Choroid plexus epithelial cell (primary cell): ENCODE measurements at places on chromosomes 4 and X.

DNA sequence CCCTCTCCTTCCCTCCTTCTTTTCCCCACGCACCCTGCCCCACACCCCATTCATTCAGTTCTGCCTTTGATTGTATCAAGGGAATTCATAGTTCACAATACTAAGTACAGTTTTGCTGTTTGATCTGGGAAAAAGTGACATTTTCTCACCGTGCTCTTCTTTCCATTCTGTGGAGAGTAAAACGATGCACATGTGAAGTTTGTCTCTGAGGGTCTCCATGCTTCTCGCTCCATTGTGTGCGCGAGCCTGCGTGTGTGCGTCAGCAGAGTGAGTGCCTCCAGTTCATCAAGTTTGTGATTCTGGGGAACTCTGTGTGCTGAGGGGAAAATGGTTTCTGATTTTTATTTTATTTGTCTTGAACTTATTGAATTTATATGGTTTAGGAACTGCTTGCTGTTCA is 1.9 kb downstream of the STK26 start:
- DNase-seq = no peak

GRCh38 chr4:74546057-74546456 is 101.1 kb downstream of the AREG start:
- peak; percentile 81 for DNase-seq

DNA sequence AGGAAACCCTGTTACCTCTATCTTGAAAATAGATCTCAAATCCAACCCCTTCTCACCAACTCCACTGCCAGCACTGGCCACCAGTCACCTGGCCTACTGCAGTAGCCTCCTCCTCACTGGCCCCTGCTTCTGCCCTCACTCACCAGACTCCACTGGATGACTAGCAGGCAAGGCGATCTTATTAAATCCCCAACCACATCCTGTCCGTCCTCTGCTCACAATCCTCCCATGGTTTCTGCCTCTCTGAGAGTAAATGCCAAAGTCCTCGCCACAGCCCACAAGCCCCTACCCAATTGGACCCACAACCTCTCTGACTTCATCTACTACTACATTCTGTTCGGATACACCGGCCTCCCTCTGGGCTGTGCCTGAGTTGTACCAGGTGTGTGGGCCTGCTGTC is 5.4 kb upstream of the PIM2 start:
- DNase-seq = no peak

GRCh38 chr4:24809376-24809775 is 14.0 kb downstream of the SOD3 start:
- DNase-seq = peak; percentile 17

DNA sequence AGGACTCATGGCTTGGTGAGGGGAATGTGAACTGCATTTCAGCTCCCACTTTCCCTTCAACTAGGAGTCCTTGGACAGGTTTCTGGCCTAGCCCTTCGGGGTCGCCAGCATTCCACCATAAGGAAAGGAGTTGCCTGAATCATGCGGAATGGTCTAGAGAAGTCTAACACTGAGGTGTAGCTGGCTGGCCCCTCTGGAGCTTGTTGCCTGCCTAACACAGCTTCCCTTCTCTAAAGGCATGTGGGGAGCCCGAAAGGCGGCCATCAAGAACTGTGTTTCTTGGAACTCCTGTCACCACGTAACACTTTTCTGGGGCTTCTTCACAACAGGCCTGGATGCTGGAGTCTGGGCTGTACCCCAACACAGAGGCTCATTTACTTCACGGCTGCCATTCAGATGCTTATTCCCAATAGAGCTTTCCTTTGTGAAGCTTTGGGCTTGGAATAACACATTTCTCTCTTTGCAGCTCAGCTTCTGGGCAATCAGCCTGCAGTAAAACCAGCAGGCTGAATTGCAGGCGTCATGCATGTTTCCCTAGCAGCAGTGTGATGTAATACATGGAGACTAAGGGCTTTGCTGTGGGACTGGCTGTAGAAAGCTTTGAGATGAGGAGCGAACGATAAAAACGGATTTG is 5.4 kb downstream of the GABRQ start:
- DNase-seq = no peak

DNA sequence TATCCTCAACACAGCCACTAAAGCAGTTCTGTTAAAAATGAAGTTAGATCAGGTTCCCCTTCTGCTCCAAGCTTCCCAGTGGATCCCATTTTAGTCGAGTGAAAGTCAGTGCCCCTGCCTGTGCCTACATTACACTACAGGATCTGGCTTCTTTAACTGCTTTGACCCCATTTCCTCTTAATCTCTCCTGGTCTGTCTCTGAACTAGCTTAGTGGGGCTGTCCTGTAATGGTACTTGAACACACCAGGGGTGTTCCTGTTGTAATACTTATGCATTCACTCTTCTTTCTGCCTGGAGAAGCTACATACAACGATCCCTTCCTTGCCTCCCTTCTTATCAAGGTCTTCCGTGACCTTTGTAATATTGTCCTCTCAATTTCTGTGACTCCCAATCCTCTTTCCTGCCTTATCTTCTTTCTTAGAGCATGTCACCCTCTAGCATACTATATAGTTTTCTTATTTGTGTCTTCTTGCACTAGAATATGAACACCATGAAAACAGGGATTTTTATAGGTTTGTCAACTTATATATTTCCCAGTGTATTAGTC is 16.7 kb downstream of the ARSJ start:
- DNase-seq = no peak

- peak; percentile 49 for DNase-seq
Observed at GRCh38 chrX:119062750-119063374, 9.9 kb upstream of the CT47C1 start.

GRCh38 chr4:16720761-16721160 is 177.7 kb downstream of the LDB2 start:
- no peak for DNase-seq

GRCh38 chr4:41213625-41214135 is 662 bp downstream of the APBB2 start:
- DNase-seq = no peak

DNA sequence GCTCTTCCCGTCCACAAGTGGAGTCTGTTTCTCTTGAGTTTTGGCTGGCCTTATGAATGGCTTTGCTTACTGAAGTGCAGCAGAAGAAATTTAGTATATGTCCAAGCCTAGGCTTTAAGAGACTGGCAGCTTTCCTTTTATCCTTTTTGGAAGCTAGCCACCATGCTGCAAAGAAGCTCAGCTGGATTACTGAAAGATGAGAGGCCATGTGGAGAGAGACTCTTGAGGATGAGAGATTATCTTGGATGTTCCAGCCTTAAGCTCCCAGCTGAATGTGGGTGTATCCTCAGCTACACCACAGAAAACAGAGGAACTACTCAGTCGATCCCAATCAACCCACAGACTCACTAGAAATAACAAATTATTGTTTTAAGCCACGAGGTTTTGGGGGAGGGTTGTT is 12.5 kb downstream of the CCNG2 start:
- DNase-seq = peak; percentile 23

DNA sequence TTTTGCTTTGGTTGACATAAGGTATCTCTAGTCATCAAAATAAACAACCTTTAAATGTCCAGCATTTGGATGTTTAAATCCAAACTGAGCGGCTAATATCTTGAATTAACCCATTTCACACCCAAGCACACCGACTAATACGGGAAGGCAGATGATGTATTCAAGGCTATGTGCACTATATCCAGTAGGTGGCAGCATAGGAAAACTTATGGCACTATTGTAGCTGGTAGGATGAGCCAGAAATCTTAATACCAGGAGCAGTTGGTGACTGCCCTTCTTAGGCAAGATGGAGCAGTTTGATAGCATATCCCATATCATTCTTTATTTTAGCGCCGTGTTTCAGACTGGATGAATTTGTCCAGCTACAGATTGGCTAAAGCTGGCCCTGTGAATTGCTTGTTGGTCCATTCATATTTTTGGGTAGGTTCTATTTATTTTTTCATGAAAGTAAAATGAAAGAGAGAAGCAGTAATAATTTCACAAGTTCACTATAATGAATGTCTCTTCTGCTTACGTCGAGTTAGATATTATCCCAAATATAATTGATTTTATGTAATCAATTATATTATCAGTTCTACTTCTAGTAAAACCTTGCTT is 24.4 kb downstream of the UCHL1 start:
- peak; percentile 90 for DNase-seq

DNA sequence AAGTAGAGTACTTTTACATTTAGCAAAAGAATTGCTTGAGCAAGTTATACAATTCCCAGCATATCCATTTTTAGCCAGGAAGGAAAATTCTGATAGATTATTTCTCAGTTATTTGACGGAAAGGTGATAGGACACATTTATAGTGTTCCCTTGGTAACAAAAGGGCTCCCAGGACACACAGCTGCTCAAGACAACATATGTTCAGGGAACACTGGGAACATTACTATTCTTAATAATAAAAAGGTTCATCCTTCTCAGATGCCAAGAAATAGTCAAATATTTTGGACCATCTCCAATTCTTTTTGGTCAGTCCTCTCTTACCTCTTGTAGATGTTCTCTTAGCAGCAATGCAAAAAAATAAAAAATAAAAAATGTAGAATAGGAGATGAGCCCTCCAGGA is 66.8 kb upstream of the SMAD1 start:
- DNase-seq = no peak

GRCh38 chr4:70700712-70701111 is 12.4 kb downstream of the UTP3 start:
- DNase-seq = no peak

GRCh38 chr4:72553540-72554337 is 15.3 kb downstream of the ADAMTS3 start:
- DNase-seq = no peak

DNA sequence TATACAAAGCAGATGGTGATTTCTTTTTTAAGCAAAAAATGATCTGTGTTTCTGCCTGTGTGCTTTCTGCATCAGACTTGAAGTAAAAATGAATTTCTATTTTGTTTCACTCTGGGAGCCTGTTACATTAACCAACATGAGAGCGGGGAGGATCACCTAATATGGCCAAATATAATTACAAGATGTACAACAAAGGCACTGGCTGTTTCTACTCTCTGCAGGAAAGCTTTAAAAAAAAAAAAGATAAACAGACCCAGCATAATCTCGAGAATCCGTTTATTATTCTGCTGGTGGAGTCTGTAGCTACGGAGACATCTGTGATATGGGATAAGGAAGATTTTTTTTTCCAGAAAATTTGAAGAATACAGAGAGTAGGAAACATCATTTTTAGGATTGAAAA is 103.6 kb downstream of the COMMD8 start:
- no peak for DNase-seq

DNA sequence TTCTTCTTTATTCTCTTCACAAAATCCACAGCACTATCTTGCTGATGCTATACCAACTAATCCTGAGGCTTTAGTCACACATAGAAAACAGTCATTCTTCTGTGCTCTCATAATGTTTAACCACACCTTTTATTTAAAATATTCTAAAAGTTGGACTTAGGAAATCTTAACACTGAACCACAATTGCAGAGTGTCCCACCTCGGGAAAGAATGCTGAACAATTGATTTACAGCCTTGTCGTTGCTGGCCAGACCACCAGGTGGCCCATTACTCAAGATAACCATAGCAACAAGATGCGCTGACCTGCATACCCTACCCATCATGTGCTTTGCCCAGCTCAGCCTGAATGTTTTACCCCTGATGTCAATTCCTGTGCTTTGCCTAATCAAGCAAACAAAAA is 100.8 kb downstream of the ARSJ start:
- peak; percentile 62 for DNase-seq

- DNase-seq = peak; percentile 16
Observed at GRCh38 chr4:20532116-20532790, 168.0 kb upstream of the PACRGL start.

GRCh38 chrX:101602077-101602476 is 15.7 kb downstream of the ARMCX6 start:
- peak; percentile 9 for DNase-seq

DNA sequence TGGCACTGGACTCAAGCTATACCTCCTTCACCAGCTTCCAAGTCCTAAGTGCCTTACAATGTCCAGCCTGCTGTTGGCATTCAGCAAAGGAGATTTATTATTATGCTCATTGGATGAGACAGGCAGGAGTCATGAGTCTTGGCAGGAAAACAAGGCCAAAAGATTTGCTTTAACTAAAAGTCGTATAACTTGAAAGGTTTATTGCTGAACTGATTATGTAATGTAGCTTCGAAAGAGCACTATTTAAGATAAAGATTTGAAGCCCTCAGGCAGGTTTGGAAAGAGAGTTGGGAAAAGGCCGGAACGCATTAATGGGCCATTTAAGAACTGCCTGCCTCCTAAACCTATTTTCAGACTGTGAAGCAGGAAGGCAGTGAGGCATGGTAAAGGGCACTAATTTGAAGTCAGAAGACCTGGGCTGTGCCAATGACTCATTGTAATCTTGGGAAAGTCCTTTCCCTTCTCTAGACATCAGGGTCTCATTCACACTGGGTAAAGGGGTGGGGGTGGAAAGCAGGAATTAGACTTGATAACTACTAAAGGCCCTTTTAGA is 280.5 kb upstream of the EDA2R start:
- DNase-seq = no peak

GRCh38 chr4:94757192-94758140 is at the start of gene BMPR1B:
Gene BMPR1B (plus strand): TSS chr4:94757955. CDS start chr4:95104425, 346,470 bp downstream.
- DNase-seq = peak; percentile 74

DNA sequence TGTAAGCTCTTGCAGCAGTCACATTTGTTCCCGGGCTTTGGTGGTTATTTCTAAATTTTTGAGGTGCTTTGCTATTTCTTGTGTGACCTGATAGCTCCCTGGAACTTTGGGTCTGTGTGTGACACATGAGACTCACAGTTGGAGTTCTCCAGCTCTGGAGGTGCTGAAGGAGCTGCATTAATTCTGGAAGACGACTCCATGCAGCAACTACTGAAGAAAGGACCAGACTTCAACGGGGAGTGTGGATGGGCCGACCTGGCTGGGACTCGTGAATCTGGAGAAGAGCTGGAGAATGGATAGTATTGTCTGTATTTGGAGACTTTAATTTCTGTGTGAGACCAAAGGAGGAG is 1.5 kb downstream of the MRFAP1 start:
- peak; percentile 32 for DNase-seq

GRCh38 chrX:43949669-43950068 is 23.5 kb downstream of the NDP start:
- no peak for DNase-seq

DNA sequence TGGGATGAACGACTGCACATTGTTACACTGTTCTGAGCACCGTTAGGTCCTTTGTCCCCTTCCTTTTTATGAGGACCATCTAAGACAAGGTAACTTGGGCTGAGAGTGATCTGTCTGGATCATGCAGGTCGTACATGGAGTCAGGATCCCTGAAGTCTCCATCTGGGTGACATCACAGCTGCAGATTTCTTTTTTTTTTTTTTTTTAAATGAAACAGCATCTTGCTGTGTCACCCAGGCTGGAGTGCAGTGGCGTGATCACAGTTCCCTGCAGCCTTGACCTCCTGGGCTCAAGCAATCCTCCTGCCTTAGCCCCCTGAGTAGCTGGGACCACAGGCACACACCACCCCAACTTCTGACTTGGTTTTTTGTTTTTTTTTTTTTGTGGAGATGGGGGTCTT is 16.5 kb downstream of the SHROOM2 start:
- DNase-seq = no peak

DNA sequence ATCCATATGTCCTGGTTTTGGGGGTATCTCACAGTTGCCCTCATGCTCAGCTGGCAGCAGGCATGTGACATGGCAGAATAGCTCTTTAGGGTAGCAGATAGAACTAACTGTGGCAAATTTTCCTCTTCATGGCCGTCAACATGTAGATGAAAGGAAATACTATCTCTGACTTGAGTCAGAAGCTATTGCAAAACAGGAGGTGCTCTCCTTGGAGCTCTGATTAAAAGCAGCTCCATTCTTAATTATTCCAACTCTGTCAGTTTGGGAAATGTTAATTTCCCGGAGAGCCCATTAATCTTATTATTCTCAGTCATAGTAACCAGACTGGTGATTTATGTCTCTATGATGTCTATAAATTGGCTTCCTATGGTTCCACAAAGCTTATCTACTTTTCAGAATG is 18.2 kb downstream of the IL13RA1 start:
- DNase-seq = peak; percentile 42

GRCh38 chr4:90071289-90072235 is 55.6 kb upstream of the CCSER1 start:
- DNase-seq = no peak
